Right atrium auricular region (tissue), 2 donors: ENCODE measurements at places on chromosomes 4 and X. TPM values are rescaled to one million over a fixed set of nuclear protein-coding genes. Genes with fewer than 3 reads are reported as not detected.
A peak's percentile ranks its signal among the peaks of the same experiment; 100 is the strongest.

GRCh38 chr4:183962419-183962818, 57.3 kb downstream of the STOX2 start:
- no peak overlapping the region for H3K4me3 ChIP-seq
- no peaks in the 10 kb centered on the region for H3K27me3 ChIP-seq
- no peak for DNase-seq
- H3K36me3 ChIP-seq = no peaks in the 10 kb centered on the region
- H3K4me1 ChIP-seq = peaks cover 31% of the 10 kb centered on the region

DNA sequence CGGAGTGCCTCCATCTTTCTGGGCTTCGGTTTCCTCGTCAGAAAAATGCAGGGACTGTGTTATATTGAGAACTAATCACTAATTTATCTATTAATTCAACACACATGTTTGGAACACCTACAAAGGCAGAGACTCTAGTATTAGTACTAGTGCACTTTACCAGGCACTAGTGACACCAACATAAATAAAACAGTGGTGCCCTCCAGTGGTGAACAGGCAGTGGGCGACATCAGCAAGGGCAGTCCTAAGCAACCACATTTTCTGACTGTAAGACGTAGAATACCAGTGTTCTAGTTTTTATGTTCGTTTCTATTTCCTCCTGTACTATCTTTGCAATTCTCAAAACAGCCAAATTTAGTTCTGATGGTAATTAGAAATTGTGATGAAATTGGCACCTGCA, 69.1 kb upstream of the UCP1 start:
- H3K4me3 ChIP-seq = no peak overlapping the region
- no peak for DNase-seq

GRCh38 chrX:7993873-7994272, 66.7 kb upstream of the PNPLA4 start:
- H3K27me3 ChIP-seq = no peaks in the 10 kb centered on the region
- no peaks in the 10 kb centered on the region for H3K4me1 ChIP-seq
- H3K4me3 ChIP-seq = no peak overlapping the region
- no peak for DNase-seq

DNA sequence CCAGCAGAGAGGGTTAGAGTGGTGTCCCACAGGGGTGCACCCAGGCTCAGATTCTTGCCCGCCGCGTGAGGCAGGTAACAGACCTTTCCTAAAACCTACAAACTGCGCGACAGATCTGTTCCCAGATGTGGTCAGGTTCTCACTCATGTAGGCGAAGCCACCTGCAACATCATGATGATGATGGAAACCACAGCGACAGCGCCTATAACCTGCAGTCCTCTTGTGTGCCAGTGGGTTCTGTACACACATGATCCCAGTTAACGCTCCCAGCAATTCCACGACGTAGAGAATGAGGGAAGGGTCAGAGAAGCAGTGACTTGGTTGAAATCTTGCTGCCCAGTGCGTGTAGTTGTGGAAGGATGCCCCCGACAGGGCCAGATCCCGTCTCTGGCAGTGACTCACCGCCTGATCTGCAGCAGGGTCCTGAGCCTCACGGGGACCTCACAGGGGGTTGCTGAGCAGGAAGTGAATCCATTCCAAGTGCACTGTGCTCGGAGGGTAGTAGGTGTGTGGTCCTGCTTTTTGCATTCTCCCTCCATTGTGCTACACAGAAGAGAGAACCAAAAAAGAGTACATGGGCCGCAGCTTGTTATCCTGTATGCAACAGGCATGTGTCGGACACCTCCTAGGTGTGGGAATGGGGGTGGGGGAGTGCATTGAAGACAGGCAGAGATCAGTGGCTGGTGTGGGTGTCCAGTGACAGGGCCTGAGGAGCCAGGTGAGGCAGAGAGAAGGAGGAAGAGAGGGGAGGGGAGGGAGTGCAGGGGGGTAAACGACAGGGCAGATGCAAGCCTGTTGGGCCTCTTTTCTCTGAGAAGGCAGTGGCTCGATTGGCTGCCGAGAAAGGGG, 66.6 kb downstream of the MTMR1 start:
- H3K27ac ChIP-seq = no peak overlapping the region
- DNase-seq = peak; percentile 28
- H3K36me3 ChIP-seq = no peaks in the 10 kb centered on the region
- H3K27me3 ChIP-seq = no peaks in the 10 kb centered on the region

DNA sequence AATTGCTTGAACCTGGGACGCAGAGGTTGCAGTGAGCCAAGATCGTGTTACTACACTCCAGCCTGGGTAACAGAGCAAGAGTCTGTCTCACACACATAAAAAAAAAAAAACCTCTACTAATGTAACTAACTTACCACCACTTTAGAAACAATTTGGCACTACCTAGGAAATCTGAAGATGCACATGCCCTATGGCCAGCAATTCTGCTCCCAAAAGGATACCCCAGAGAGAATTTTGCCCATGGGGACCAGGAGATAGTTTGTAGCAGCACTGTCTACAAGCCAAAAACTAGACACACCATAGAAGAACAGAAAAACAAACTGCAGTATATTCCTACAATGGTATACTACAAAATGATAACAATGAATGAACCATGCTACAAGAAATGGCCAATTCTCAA, 37.5 kb downstream of the USP46 start:
- H3K36me3 ChIP-seq = peaks cover 12% of the 10 kb centered on the region
- DNase-seq = no peak
- H3K27ac ChIP-seq = no peak overlapping the region
- H3K27me3 ChIP-seq = no peaks in the 10 kb centered on the region

DNA sequence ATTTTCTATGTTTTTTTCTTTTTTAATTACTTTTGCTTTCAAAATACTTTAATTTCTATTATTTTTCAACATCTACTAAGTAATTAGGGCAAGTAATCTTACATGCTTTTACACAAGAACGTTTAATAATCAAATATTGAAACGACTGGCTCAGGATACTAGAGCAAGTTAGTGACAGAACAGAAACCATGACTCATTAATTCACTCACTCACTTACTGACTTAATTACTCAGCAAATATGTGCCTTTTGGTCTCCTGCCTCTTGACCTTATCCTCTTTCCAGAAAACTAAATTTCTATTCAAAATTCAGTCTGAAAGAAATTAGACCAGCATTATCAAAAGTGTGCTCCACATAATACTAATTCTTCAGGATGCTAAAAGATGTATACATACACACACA, 314.9 kb upstream of the TEX13C start:
- H3K36me3 ChIP-seq = no peaks in the 10 kb centered on the region
- DNase-seq = no peak
- no peaks in the 10 kb centered on the region for H3K27me3 ChIP-seq
- no peaks in the 10 kb centered on the region for H3K4me1 ChIP-seq

- H3K4me3 ChIP-seq = no peak overlapping the region
- no peak overlapping the region for H3K27ac ChIP-seq
- H3K27me3 ChIP-seq = no peaks in the 10 kb centered on the region
- H3K4me1 ChIP-seq = peaks cover 6% of the 10 kb centered on the region
Observed at GRCh38 chr4:119525005-119525749, 103.4 kb downstream of the PDE5A start.

DNA sequence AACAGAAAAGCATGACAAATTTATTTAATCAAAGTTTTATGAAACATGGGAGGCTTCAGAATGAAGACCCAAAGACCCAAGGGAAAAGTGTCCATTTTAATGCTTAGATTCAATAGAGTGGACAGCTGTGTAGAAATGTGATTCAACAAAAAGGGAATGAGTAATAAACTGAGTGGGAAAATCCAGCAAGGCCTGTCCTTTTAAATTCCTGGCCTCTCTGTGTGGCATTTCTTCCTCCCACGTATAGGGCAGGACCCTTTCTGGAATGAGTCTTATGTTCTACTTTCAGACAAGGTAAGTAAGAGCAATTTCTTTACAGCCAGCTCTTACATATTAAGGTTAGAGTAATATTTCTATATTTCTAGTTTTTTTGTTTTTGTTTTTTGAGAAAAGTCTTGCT, 14.5 kb downstream of the AASDH start:
- no peak for DNase-seq
- H3K4me1 ChIP-seq = no peaks in the 10 kb centered on the region
- H3K4me3 ChIP-seq = no peak overlapping the region
- no peak overlapping the region for H3K27ac ChIP-seq
- H3K36me3 ChIP-seq = peaks cover 13% of the 10 kb centered on the region

GRCh38 chrX:12153741-12154140, 15.5 kb downstream of the FRMPD4 start:
- H3K4me3 ChIP-seq = no peak overlapping the region
- no peak for DNase-seq
- H3K27me3 ChIP-seq = no peaks in the 10 kb centered on the region
- no peaks in the 10 kb centered on the region for H3K4me1 ChIP-seq
- H3K27ac ChIP-seq = no peak overlapping the region
- H3K36me3 ChIP-seq = no peaks in the 10 kb centered on the region

GRCh38 chrX:103461156-103461555, 58.1 kb downstream of the RAB40A start:
- no peaks in the 10 kb centered on the region for H3K36me3 ChIP-seq
- H3K4me3 ChIP-seq = no peak overlapping the region
- H3K27me3 ChIP-seq = no peaks in the 10 kb centered on the region
- no peaks in the 10 kb centered on the region for H3K4me1 ChIP-seq
- H3K27ac ChIP-seq = no peak overlapping the region

GRCh38 chrX:10109695-10110094, 47.1 kb upstream of the CLCN4 start:
- H3K27me3 ChIP-seq = no peaks in the 10 kb centered on the region
- H3K4me3 ChIP-seq = no peak overlapping the region
- H3K4me1 ChIP-seq = no peaks in the 10 kb centered on the region
- no peaks in the 10 kb centered on the region for H3K36me3 ChIP-seq

GRCh38 chr4:8906991-8907595, 35.5 kb upstream of the HMX1 start:
- H3K27ac ChIP-seq = no peak overlapping the region
- H3K36me3 ChIP-seq = no peaks in the 10 kb centered on the region

CLDN2 gene
- not detected for total RNA-seq

HPGD gene
- total RNA-seq = 1.4 TPM

FGFBP2 gene
- 10.7 TPM for total RNA-seq
